ENCODE measurements at places on chromosomes 3 and 15.

- DNase-seq, result no peak
Observed at GRCh38 chr3:4284865-4285264, 18.3 kb upstream of the SETMAR start.

DNA sequence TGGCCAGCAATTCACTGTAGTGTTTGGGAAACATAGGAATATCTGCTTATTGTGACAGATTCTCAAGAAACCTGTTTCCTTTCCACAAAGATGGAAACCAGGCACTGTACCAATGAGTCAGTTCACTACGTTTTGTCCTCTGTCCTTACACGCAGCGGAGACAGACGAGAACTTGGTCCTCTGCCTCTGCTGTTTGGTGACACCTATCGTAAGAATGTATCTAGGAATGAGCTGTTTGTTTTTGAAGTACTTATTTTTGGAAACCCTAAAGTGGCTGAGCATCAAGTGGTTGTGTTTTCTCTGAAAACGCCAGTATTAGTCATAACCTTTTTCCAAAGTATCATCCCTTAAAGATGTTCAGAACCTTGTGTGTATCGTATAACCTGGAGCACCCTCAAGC, 93.0 kb downstream of the PGPEP1L start:
- DNase-seq, result no peak

- no peak for DNase-seq
Observed at GRCh38 chr3:157718800-157719199, 215.6 kb upstream of the VEPH1 start.

- DNase-seq, result no peak
Observed at GRCh38 chr3:13067778-13068177, 5.5 kb downstream of the IQSEC1 start.

- no peak for DNase-seq
Observed at GRCh38 chr3:128973988-128974564, 19.8 kb downstream of the CFAP92 start.

- DNase-seq, result no peak
Observed at GRCh38 chr3:141312354-141313092, 55.8 kb upstream of the ZBTB38 start.

DNA sequence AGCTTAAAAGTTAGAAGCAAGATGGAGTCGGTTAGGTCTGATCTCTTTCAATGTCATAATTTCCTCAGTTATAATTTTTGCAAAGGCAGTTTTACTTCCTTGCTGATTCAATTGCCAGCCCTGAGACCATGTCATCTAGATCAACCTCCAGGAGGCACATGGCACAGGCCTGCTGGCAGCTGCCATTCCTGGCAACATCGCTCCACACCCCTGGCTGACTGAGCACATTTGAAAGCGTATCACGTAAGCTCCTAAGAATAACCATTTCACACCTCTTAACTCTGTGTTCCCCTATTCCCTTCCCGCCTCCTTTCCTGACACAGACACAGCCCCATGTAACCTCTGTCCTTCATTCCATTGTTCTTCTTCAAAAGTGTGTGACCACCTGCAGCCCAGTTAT, 313.9 kb upstream of the CTNNB1 start:
- DNase-seq, result no peak

DNA sequence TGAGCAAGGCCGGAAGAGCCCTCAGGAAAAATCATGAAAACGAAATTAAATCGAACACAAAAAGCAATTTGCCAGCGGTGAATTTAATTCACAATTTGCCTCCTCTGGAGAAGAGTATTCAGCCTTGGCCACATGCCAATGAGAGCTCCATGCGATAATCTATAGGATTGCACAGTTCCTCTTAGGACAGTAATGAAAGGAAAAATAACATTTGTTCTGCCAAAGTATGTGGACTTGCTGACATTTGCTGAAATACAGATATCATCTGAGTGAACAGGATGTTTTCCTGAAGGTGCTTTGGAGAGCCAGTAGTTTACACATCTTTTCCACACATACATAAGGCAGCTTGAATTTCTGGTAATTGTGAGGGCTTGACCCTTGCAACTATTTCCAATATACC, 188.6 kb upstream of the PDZRN3 start:
- DNase-seq, result no peak

DNA sequence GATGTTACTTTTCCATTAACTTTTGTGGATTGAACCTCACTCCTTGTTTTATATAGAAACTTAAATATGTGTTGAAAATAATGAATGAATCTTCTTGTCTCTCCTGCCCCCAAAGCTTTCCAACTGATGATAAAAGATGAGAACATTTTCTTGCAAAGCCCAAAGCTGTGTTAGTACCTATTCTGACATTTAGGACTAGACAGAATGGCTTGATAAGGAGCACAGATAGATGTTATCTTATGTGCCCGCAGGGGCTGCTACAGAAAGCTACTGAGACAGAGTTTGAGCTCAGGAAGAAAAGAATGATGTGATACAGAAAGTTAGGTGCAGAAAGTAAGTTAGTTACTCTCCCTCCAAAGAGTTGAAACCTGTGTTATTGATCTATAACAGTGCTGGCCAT, 109.4 kb upstream of the ATP11B start:
- no peak for DNase-seq

DNA sequence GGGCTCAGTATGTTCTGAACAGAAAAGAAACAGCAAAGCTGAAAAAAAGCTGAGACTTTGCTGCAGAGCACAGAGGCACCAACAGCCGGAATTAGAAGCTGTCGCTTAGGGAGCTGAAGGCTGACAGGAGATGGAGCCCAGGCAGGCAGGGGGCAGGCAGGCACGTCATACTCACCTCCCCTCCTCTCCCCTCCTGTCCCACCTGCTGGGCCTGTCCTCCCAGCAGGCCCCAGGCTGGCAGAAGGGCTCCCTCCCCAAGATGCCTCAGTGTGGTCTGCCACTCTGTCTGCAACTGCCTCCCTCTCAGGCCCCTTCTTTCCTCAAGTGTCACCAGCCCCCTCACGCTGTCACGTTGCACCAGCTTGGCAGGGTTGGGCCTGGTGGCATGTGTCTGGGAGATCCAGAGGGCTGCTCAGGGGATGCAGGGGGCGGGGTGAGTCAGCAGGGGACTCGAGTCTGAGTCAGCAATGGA, 3.2 kb upstream of the ANKRD63 start:
- no peak for DNase-seq

GRCh38 chr3:119542168-119542767, 17.1 kb downstream of the CD80 start:
- no peak for DNase-seq

DNA sequence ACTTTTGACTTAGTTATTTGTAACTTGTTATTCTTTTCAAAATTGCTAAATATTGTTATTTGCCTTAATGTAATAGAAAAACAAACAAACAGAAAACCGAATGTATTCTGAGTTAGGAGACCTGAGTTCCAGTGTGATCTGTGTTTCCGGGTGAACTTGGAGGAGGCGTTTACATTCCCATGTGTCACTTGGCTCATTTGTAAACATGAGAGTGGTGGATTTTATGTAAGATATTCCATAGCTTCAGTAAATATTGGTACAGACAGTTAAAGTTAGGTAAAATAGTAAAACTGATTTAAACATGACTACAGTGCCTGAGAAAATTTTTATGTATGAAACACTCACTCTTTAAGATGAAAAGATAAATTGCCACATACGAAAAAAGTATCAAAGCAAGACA, 287.3 kb upstream of the POU1F1 start:
- DNase-seq, result no peak

DNA sequence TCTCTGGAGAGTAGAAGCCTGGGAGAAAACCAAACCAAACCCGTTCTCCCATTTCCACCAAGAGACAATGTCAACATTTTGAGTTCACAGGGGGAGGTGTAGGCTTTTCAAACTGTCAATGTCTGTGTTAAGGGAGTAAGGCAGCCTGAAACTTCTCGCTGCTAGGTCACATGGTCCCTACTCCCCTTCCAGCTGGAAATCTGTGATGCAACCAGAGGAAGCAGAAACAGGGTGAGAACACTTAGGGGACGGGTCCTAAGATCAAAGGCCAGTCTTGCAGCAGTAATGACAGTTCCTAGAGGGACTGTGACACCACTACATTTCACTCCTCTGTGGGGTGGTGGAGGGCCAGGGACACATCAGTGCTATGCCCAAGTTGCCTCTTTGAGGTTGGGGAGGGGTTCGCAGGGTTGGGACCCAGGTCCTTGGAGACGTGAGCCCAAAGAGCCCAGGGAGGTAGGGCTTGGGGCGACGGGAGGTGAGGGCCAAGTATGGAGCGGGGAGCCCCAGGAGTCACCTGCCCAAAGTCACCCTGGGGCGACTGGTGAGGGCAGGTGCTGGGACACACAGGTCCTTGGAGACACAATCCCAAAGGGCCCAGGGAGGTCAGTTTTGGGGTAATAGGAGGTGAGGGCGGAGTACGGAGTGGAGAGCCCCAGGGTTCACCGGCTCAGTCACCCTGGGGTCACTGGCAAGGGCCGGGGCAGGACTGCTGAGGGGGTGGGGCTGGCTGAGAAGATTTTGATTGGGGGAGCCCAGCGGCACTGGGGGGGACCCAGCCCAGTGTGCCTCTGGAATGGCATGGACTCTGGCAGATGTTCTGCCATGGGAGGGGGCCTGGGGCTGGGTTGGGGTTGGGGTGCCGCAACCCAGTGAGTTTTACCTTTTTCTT, 582 bp downstream of the GOLGA6L2 start:
- no peak for DNase-seq

GRCh38 chr3:9111417-9111816, 138.0 kb downstream of the SRGAP3 start:
- DNase-seq, result peak; percentile 38

DNA sequence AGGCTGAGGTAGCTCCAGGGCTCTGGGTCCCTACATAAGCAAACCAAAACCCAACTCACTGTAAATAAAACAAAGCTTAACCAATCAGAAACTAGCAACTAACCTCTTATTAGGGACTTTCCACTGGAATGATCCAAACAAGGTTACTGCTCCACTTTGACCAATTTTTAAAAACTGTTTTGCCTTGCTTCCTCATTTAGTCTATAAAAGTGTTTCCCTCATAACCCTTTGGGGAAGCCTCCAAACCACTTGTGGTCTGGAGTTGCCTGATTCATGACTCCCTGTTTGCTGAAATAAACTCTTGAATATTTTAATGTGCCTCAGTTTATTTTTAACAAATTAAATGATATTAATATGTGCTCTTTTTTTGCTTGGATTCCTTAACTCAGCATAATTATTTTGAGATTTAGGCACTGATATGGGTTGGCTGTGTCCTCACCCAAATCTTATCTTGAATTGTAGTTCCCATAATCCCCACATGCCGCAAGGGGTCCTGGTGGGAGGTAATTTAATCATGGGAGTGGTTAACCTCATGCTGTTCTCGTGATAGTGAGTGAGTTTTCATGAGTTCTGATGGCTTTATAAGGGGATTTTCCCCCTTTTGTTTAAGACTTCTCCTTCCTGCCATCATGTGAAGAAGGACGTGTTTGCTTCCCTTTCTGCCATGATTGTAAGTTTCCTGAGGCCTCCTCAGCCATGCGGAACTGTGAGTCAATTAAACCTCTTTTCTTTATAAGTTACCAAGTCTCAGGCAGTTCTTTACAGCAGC, 90.6 kb downstream of the CD200R1L start:
- no peak for DNase-seq

GRCh38 chr15:40277471-40277870, 5.4 kb downstream of the ANKRD63 start:
- DNase-seq, result no peak

DNA sequence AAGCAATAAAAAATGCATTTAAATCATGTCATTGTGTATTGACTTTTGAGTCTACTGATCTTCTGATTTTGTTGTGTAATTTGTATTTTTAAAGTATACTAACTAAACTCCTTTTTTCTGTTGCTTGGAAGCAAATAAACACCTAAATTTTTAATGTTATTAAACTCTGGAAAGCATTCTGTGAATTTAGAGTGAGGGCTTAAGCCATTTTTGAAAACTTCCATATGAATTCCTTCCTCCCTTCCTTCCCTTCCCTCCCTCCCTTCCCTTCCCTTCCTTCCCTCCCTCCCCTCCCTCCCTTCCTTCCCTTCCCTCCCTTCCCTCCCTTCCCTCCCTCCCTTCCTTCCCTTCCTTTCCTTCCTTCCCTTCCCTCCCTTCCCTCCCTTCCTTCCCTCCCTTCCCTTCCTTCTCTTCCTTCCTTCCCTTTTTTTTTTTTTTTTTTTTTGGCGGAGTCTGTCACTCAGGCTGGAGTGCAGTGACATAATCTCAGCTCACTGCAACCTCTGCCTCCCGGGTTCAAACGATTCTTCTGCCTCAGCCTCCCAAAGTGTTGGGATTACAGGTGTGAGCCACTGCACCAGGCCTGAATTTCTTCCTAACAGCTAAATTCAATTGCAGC, 56.6 kb upstream of the SENP5 start:
- DNase-seq, result no peak

GRCh38 chr3:14222900-14223594, 44.4 kb downstream of the LSM3 start:
- no peak for DNase-seq

DNA sequence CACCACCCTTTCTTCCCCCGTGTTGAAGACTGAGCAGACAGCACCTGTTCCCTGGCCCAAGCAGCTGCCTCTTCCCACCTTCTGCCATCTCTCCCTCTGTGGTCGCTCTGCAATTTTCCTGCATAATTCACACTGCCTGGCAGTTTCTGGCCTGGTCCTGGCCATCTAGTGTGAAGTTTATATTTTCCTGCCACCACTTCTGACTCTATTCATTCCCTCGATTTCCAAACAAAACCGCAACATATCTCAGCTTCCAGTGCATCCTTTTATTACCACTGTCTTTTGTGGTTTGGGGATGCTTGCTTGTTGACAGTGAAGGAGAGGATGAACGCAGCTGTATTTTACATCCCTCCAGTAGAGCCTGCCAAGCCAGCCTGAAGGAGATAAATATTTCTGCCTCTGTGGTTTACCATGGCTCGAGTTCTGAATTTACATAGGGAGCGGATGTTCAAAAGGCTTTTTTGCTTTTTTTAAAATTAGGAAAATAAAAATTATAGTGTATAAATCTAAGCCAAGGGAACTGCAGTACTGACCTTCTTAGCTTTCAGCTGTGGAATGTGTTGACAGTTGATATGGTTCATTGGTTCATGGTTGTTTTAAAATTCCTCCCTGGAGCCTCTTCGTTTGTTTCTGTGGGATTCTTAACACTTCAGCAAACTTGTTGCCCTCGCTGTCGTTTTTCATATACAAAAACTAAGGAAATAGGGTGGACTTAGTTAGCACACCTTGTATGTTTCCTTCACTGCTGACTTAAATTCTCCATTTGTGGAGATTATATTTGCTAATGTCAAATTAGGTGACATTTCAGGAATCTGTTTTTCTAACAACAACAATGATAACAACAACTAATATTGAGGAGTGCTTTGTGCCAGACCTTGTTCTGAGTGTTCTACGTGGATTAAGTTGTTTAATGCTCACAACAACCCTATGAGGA, 250.5 kb downstream of the ADAMTSL3 start:
- DNase-seq, result no peak

GRCh38 chr15:71323584-71323983, 208.3 kb downstream of the THSD4 start:
- DNase-seq, result no peak

- no peak for DNase-seq
Observed at GRCh38 chr3:6571448-6571847, 289.5 kb upstream of the GRM7 start.

GRCh38 chr15:74776821-74777768, 4.8 kb upstream of the CSK start:
- DNase-seq, result peak; percentile 63
